Right ventricle myocardium inferior (tissue), 1 donor: ENCODE measurements at places on chromosomes 12 and 14.
A peak's percentile ranks its signal among the peaks of the same experiment; 100 is the strongest.

GRCh38 chr12:114302117-114302516 lies 103.8 kb downstream of the TBX5 start:
- DNase-seq: no peak

DNA sequence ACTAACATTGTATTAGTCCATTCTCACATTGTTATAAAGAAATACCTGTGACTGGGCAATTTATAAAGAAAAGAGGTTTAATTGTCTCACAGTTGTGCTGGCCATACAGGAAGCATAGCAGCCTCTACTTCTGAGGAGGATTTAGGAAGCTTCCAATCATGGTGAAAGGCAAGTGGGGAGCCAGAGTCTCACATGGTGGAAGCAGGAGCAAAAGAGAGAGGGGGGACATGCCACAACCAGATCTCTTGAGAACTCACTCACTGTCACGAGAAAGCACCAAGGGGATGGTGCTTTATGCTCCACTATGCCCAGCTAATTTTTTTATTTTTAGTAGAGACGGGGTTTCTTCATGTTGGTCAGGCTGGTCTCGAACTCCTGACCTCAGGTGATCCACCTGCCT lies 13.3 kb downstream of the OS9 start:
- no peak for DNase-seq

- DNase-seq: peak; percentile 99
These were observed at the start of the genes ZNF10 and ZNF891 for GRCh38 chr12:133130038-133130807. Gene ZNF10 (plus strand): TSS chr12:133130627. CDS start chr12:133144493, 13,866 bp downstream. Gene ZNF891 (minus strand): TSS chr12:133130274. CDS start chr12:133121918, 8,356 bp downstream.

DNA sequence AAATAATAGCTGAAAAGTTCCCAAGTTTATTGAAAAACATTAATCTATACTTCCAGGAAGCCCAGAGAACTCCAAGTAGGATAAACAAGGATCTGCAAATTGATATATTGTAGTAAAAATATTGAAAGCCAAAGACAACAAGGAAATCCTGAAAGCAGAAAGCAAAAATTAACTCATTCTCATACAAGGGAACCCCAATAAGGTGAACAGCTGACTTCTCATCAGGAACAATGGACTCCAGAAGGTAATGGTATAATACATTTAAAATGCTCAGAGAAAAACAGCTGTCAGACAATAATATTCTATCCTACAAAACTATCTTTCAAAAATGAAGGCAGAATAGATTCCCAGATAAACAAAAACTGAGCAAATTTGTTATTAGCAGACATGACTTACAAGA lies 138.1 kb upstream of the BMP4 start:
- DNase-seq: no peak

DNA sequence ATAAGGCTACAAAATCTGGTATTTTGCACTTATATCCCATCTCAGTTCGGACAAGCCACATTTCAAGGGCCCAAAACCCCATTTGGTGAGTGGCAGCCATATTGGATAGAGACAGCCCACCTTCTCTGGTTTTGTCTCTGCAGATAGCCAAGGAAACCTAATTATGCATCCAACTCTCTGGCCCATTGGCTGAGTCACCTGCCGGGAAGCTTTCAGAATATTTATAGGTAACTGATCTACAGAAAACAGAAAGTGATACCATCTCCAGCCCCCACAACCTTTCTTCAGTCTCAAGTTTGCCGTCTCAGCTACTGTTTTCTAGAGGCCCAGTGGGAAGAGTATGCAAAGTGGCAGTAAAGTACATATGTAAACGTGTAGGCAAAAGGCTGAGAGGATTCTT lies 33.7 kb upstream of the PPP1CC start:
- DNase-seq: no peak

DNA sequence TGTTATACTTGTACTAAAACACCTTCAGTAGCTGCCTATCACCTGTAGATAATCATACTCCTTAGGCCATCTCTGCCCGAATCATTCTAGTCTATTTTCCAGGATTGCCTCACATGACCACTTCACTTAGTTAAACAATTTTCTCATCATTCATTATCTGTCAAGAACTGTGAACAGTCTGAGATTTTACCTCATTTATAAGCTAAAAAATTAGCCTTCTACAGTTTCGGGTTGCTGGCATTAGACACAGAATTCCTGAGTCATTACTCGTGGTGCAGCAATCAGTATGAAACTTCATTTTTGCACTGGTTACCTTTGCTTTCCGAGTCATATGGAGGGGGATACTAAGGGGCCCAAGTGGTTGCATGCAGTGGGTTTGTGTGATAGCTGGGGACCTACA lies 57.6 kb upstream of the OTOGL start:
- no peak for DNase-seq

- DNase-seq: no peak
These were observed 14.9 kb downstream of the VRK1 start for GRCh38 chr14:96811985-96812667.

GRCh38 chr12:42638697-42639096 lies 49.2 kb upstream of the PRICKLE1 start:
- no peak for DNase-seq

DNA sequence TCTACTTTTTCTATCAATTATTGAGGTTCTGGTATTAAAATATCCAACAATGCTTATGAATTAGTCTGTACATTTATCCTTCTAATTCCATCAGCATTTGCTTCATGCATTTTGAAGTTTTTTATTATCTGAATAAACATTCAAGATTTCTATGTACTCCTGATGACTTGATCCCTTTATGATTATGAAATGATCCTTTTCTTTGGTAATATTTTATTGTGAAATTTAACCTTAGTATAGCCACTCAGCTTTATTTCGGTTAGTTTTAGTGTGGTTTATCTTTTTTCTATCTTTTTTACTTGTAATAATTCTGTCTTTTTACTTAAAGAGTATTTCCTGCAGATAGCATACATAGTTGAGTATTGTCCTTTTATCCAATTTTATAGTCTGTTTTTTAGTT lies 106.6 kb downstream of the SNAPC1 start:
- DNase-seq: no peak

- no peak for DNase-seq
These were observed 848.6 kb upstream of the LRFN5 start for GRCh38 chr14:40758076-40758475.
